ENCODE measurements at places on chromosomes 1 and 21.

DNA sequence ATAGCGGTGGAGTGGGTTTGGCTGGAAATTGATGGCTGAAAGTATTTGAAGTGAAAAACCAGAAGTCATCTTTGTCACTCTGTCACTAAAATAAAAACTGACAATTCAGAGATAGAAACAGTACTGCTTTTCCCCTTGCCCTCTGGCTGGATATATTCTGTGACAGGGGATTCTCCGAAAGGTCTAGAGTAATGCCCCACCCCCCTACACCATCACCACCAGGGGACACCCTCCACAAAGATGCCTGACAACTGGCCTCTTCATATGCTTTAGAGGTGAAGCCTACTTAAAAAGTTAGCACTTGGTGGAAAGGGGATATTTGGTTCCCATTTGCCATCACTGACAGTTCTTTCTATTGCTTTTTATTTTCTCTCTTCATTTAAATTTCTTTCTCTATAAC lies 73.5 kb downstream of the SGIP1 start:
- no peak for DNase-seq

- DNase-seq, result no peak
Observed at GRCh38 chr1:94863919-94864318, 43.8 kb downstream of the SLC44A3 start.

- no peak for DNase-seq
Observed at GRCh38 chr1:187491082-187491720, 662.5 kb downstream of the PLA2G4A start.

- no peak for DNase-seq
Observed at GRCh38 chr1:64846573-64847430, 101.9 kb downstream of the RAVER2 start.

DNA sequence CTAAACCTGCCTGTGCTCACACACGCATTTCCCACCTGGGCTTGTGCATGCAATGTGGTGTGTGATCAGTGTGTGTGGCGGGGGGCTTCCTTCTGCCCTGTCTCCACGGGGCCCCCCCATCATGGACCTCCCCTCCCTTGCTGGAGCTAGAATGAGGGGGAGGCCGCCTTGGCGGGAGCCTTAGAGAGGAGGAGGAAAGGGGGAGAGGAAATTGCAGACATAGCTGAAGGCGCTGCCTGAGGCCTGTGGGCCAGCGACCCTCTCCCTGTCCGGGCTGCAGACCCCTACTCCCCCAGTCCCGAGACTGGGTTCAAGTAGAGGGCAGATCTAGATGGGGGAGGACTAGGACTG lies 883 bp upstream of the EVA1B start:
- DNase-seq, result no peak

- no peak for DNase-seq
Observed at GRCh38 chr1:43522431-43522775, 8.3 kb upstream of the PTPRF start.

DNA sequence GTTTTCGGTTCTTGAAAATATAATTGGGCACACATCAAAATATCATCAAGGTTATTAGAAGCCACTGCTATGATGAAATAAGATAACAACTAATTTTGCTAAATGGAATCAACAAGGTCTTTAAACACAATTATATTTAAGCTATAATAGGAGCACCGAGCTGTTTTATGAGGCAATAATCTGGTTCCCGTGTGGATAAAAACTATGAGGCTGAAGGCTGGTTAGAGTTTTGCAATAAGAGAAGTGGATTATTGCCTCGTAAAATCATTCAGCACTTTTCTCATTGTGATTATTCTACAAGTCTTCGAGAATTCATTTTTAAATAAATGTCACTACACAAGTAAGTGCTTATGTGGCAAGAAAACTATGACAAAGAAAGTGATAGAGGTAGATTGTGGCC lies 975.7 kb upstream of the ADGRL2 start:
- DNase-seq, result no peak

- DNase-seq, result no peak
Observed at GRCh38 chr1:219422811-219423598, 189.9 kb downstream of the ZC3H11B start.

DNA sequence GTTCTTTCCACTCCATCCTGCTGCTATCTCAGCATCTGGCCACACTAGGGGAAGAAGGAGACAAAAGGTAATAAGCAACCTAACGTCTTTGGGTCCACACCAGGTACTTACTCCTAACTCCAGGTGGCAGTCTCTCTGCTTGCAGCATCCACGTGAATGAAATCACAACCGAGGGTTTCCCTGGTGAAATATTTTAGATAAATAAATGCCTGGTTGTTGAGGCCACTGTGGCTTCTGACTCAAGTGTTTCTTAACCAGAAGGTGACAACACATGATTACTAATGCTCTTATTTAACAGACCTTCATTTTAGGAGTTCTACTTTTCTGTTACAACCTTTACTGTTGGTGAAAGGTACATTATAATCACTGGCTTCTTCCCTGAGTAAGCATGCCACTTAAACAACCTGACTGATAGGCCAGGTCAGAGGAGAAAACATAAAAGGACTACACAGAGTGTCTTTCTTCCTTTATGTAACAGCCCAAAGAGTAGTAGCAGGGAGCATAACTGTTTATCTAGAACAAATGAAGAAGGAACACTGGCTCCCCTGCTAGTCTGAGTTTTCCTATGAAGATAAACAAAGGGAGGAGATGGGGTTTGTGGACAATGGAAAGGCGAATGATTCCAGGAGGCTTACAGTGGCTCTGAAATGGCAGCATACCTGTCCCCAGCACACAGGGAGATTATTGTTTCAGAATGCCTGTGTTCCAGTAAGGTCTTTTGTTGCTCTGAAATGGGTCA lies 59.9 kb downstream of the SYT6 start:
- DNase-seq, result no peak

- DNase-seq, result no peak
Observed at GRCh38 chr21:41135746-41136145, 32.2 kb upstream of the BACE2 start.

- DNase-seq, result no peak
Observed at GRCh38 chr1:169236880-169237279, 130.4 kb downstream of the ATP1B1 start.

DNA sequence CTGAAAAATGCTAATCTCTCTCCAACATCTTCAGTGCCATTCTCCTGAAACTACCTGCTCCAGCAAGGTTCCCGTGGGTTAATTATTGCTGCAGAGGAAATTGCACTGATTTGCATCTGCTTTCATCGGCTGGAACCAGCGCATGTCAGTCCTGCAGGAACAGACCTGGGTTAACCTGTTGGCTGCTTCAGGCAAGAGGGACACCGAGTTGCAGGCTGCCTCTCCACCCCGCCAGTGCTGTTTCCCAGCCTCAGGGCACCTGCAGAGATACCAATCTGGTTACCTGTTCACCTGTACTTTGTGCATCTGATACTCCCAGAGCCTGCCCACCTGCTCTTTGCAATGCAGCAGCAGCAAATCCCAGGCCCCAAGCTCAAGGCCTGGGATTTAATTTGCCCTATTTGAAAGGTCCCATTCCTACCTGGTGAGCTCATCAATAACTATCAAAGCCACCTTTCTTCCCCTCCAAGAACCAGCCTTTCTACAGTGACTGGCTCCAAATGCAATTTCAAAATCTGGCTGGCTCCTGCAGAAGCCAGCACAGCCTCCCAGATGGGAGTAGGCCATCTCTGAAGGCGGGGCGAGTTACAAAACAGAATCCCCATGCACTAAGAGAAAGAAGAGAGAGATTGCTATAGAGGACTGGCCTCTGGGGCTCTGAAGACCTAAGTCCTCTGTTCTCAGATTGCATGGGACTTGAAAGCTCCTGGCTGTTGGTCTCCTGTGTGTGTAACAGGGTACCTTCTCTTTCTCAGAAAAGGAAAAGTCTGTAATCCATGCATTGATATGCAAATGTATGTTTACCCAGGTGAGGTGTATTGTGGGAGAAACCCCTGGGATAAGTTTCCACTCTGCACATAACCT lies 67.8 kb downstream of the TOMM20 start:
- no peak for DNase-seq

DNA sequence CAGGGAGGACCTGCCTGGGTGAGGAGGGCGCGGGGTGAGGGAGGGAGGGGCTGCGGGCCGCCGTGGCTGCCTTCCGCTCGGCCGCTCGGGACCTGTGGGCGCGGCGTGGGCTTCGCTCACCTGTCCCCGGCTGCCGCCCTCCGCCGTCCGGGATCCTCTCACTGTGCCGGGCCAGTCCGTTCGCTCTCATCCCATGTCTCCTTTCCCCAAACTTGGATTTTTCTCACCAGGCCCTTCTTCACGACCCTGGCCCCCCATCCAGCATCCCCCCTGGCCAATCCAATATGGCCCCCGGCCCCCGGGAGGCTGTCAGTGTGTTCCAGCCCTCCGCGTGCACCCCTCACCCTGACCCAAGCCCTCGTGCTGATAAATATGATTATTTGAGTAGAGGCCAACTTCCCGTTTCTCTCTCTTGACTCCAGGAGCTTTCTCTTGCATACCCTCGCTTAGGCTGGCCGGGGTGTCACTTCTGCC lies 362 bp downstream of the ZBTB48 start:
- DNase-seq, result no peak

GRCh38 chr1:58739856-58740466 lies 40.1 kb upstream of the MYSM1 start:
- DNase-seq, result no peak

GRCh38 chr1:199956005-199956404 lies 71.5 kb upstream of the NR5A2 start:
- DNase-seq, result no peak

GRCh38 chr1:153663211-153663610 lies 4.7 kb downstream of the SNAPIN start:
- no peak for DNase-seq

DNA sequence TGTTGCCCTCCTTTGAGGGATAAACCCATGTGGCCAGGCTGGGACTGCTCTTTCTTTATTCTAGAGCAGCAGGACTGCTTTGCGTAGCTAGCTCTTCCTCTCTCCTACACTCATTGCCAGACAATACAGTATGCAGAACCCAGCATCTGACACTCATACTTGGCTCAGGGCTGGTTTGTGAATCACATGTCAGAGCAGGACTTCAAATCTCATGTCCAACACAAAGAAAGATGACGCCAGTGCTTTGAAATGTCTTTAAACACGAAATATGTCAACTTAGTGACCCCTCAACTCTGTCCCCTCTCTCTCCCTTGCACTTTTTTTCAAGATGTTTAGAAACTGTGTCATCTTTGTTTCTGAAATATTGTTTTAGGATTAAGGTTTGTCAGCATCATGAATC lies 135.0 kb downstream of the TGFB2 start:
- no peak for DNase-seq

- DNase-seq, result no peak
Observed at GRCh38 chr1:153246018-153246417, 13.5 kb upstream of the LORICRIN start.

GRCh38 chr1:1086911-1087341 lies 12.8 kb upstream of the RNF223 start:
- peak; percentile 53 for DNase-seq

Measured in left forelimb (tissue), 1 donor.